ENCODE measurements at places on chromosomes 4 and X.

DNA sequence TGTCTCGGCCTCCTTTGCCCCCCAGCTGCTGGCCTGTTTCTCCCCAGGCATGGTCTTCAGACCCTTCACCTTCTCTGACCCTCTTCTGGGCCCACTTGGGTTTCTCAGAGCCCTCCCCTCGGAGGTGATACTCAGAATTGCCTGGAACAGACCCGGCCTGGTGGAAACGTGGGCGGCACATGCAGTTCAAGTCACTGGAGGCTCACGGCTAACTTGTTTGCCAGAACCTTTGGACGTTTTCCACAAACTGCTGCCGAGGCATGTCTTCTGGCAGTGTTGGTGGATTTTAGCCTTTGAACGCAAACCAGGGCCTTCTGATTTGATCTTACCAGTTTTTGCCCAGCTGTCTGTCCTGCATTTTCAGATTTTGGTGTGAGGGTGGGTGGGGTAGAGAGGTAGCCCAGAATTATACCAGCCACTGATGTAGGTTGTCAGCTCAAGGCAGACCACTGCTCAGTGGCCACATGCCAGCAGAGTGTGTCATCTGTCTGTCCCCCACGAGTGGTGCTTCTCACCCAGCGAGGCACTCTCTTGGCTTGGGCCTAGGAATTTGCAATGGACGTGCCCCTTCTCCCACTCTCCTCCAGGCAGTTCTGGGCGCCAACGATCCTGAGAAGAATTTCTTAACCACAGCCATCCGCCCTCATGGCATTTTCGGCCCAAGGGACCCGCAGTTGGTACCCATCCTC lies 32.5 kb upstream of the ZNF185 start:
- no peak for DNase-seq

DNA sequence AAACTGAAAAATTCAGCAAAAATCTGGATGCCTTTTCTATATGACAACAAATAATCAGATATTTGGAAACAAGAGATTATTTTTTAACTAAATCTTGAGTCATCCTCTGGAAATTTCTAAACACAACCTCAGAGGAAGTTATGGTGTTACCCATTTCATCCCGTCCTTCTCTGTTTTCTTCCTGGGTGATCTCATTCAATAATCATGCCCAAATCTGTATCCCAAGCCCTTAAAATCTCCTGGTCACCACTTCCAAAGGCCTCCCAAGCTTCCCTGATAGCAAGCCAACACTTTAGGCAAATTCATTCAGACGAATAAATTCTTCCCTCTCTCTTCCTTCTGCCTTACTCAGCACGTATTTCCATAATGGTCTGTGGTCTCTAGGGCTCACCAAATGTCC lies 9.7 kb upstream of the SORCS2 start:
- DNase-seq = no peak

DNA sequence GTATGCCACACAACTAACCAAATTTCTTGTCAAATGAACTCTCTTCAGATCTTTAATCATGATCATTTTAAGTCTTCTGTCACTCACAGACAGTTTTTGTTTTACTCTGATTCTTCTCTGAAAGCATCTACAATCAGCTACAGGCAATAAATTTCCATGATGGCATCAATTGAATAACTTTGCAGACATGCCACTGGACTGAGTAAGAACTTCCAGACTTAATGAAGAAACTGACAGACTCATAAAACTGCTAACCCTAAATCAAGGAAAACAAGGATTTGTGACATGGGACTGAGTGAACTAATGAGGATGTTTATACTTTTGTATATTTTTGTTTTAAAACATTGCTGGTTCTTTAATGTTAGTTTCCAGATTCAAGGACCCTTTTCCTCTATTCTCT lies 5.5 kb upstream of the PPP1R2C start:
- DNase-seq = no peak

- no peak for DNase-seq
Observed at GRCh38 chrX:131917588-131917987, 105.5 kb upstream of the STK26 start.

DNA sequence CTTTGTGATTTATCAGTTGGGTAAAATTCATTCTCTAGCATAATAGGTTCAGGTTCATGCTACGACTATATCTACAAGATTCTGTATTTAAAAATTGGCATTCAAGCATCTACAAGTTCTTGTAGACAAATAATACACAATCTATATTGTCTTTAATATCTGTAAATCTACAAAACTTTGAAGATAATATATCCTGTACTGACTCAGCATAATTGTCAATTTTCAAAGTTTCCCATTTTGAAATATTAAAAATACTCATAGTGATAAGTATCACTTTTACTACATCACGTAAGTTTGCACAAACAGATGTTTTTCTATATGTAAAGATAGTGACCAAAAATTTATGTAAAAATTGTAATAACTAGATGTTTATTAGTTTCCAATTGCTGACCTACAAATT lies 360.6 kb downstream of the FSTL5 start:
- no peak for DNase-seq

- no peak for DNase-seq
Observed at GRCh38 chr4:104726002-104726401, 231.3 kb upstream of the CXXC4 start.

DNA sequence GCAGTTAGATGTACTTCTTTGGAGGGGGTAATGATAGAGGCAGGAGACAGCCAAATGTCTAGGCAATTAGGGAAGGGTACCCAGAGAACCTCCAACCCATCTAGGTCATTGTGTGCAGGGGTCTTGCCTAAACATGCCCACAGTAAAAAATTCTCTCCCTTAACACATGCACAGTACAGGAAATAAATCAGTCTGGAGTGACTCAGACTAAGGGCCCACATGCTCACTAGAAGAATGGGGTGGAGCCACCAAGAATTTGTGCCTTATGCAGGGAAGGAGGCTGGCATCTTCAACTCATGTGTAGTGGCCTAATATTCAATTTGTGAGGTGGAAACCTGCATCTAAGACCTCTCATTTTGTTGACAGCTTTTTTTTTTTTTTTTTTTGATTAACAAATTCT lies 945.3 kb upstream of the GRIA3 start:
- no peak for DNase-seq

DNA sequence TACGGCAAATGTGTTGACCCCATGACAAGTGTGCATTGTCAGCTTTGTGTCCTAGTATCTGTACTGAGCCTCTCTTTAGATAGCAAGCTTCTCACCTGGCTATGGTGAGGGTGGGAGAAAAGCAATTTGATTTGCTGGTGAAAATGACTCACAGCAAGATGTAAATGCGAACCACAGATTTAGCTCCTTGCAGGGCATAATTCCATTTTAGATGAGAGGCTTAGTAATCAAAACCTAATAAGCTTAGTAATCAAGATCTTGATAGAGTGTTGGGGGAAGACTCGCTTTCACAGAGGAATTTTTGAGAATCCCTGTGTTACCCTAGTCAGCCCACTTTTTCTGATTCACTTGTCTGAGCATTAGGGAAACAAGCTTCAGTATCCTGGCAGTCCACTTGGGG lies 7.7 kb upstream of the OCIAD2 start:
- no peak for DNase-seq

- DNase-seq = no peak
Observed at GRCh38 chr4:103721251-103721650, 1.5 kb upstream of the TACR3 start.

DNA sequence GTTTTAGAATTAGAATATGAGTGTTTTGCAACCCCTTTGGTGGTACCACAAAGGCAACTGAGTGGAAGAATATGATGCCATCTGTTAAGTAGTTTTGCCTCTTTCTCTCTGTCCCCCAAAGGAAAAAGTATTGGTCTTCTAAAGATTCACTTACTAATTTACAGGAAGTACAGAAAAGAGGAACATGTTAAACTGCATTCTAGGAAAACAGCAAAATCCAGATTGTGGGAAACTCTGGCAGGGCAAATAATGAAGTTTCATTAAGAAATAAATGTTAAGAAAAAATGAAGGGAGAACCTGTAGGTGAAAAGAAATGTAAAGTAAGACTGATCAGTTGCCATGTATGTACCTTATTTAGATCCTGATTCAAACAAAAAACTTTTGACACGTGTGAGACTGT lies 39.3 kb downstream of the NSUN7 start:
- no peak for DNase-seq

- no peak for DNase-seq
Observed at GRCh38 chr4:39542611-39543012, 15.4 kb upstream of the UGDH start.

- DNase-seq = no peak
Observed at GRCh38 chr4:43277003-43277402, 384.5 kb downstream of the GRXCR1 start.

DNA sequence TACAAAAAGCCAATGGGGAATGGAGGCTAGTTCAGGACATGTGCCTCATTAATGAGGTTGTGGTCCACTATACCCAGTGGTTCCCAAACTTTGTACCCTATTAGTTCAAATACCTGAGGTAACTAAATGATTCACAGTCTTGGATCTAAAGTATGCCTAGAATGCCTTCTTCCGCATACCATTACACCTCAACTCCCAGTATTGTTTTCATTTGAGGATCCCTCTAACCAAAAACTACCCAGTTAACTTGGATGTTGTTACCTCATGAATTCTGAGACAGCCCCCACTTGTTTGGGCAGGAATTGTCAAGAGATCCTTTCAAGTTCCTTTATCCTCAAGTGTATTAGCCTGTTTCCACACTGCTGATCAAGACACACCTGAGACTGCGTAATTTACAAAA lies 439.2 kb downstream of the PCDH10 start:
- DNase-seq = no peak

DNA sequence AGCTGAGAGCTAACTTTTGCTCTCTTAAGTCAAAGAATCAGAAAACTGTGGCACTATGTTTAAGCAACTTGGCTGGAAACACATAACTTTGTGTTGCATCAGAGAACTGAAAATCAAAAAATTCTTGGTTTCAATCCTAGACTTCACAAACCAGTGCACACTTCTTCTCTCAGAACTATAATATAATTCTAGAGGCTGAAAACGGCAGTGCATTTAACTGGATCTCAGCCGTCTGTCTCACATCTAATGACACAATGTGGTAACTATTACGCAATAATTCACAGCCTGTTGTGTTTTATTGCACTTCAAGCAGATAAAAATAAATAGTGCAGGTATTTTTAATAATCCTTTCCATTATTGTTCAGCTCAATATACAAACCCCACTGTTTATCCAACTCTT lies 260.6 kb upstream of the DIAPH2 start:
- DNase-seq = no peak

- DNase-seq = no peak
Observed at GRCh38 chrX:119040432-119040831, 32.4 kb upstream of the CT47C1 start.

GRCh38 chr4:183960962-183961541 lies 55.9 kb downstream of the STOX2 start:
- DNase-seq = no peak

DNA sequence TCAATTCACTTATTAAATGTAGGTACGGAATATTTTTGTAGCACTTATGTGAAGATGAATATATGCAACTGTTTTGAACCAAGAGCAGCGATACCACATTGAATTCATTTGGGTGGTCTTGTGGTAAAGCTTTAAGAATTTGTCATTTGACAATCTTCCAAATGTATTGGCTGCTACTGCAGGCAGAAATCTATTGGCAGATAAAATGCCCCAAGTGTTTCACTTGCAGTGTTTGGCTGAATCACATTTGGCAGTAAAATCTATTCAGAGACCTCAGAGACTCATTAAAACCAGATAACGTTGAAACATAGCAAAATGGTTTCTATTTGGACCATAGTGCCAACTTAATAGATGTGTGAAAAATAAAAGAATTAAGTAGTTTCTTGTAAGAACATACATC lies 303.4 kb downstream of the FGF13 start:
- DNase-seq = no peak

GRCh38 chrX:17046478-17047097 lies 100.1 kb downstream of the REPS2 start:
- peak; percentile 2 for DNase-seq

DNA sequence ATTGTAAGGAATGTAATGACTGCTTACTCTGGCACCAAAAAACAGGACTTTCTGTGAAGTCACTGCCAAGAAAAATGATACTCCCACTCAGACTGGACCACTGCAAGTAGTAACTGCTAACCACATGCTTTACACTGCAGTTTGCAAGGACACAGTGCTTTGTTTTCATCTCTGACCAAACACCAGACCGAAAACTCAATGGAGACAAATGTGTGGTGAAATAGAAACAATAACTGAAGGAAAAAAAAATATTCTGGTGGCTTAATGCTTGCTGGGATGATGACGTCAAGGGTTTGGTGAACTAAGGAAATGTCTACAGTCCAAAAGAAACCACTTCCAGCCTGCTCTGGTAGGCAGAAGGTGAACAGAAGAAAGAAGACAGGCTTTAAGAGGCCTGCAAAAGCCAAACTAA lies 13.2 kb downstream of the GPC4 start:
- DNase-seq = no peak

- no peak for DNase-seq
Observed at GRCh38 chrX:104420907-104421306, 145.1 kb upstream of the IL1RAPL2 start.

- DNase-seq = no peak
Observed at GRCh38 chrX:9859711-9860555, 73.7 kb downstream of the SHROOM2 start.

DNA sequence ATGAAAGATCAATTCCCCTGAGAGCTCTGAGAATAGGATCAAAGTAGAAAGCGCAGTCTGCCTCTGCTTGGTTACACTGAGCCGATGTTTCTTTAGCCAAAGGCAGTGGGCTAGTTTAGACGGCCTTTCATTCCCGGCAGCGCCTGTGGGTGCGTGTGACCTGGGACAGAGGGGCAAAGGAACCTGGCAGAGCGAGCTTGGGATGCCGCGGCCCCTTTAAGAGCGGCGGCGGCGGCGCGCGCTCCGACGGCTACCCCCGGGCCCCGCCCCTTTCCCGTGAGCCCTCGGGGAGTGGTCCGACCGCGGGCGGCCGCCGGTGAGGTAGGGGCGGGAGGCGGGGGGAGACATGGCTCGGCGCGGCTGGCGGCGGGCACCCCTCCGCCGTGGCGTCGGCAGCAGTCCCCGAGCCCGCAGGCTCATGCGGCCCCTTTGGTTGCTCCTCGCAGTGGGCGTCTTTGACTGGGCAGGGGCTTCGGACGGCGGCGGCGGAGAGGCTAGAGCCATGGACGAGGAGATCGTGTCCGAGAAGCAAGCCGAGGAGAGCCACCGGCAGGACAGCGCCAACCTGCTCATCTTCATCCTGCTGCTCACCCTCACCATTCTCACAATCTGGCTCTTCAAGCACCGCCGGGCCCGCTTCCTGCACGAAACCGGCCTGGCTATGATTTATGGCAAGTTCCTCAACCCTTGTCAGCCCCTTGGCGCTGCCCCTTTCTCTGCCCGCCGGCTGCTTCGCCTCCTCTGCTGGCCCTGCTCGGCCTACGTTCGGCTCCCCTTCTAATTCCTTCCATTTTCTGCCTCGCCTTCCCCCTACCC lies at the start of gene SLC9A6:
TSS of gene SLC9A6 (plus strand) at position 279 of the 816 bp plus-strand sequence. CDS start at position 503, 224 bp downstream.
- DNase-seq = peak; percentile 48

GRCh38 chrX:70577442-70577841 lies 132.8 kb downstream of the DLG3 start:
- no peak for DNase-seq

GRCh38 chr4:17065821-17066220 lies 167.4 kb upstream of the LDB2 start:
- no peak for DNase-seq

- no peak for DNase-seq
Observed at GRCh38 chr4:476501-476900, 22.5 kb downstream of the ZNF721 start.

GRCh38 chr4:62209757-62210485 lies 1009.8 kb downstream of the ADGRL3 start:
- DNase-seq = no peak

Measured in stimulated activated CD8-positive, alpha-beta memory T cell treated with anti-CD3 and anti-CD28 coated beads, Interleukin-2, amount 100 ng/mL, for 1 hour (primary cell).